ENCODE measurements at places on chromosomes 6 and 20.

- DNase-seq = peak; percentile 54
Observed at GRCh38 chr6:35047265-35048011, 93.7 kb downstream of the TCP11 start.

GRCh38 chr6:150696190-150696589 lies 96.5 kb downstream of the PLEKHG1 start:
- DNase-seq = no peak

- peak; percentile 26 for DNase-seq
Observed at GRCh38 chr6:166588691-166589336, 2.3 kb upstream of the RAMACL start.

DNA sequence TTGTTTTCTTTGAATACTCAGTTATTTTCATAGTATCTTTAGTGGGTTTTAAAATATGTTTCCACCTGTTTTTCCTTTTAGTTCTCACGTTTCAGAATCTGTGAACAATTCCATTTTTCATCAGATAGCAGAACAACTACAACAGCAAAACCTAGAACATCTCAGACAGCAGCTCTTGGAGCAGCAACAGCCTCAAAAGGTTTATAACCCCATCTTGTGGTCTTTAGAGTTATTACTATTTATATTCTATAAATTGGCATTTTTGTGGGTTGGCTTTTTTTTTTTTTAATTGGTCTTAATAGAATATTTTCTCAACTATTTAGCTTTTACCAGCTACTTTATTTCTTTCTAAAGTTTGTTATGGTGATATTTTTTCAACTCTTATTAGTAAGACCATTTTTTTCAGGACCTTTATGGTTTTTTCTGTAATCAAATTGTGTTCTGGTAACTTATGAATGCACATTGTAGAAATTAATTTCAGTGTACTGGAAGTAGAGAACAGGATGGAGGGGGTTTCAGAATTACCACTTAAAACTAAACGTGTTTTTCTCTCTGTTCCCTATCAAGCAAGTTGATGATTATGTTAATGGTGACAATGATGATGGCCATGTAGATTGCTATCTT lies 72.2 kb downstream of the SCAF8 start:
- peak; percentile 56 for DNase-seq

DNA sequence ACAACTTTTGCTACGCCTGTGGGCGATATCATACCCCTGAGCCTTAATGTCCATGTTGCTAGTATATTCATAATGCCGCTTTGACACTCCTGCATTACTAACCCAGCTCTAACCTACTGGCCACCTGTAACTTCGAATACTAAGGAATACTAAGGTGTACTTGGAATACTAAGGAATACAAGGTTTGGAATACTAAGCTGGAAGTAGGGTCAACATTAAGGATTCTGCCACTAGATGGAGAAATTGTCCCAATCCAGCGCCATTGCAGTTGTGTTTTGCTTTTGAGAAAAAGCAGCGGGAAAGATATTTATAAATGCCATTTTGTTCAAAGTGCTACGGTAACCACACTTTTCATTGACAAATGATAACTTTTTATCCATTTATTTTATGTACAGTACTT lies 10.7 kb downstream of the TBXT start:
- DNase-seq = peak; percentile 6

- peak; percentile 3 for DNase-seq
Observed at GRCh38 chr20:2032168-2032567, 38.3 kb upstream of the PDYN start.

GRCh38 chr6:159169557-159170332 lies 545 bp downstream of the FNDC1 start:
- peak; percentile 6 for DNase-seq

GRCh38 chr6:104952911-104953399 lies 4.0 kb upstream of the LIN28B start:
- DNase-seq = no peak

- no peak for DNase-seq
Observed at GRCh38 chr6:149224399-149224798, 93.1 kb upstream of the TAB2 start.

Measured in renal cortical epithelial cell (primary cell).